ENCODE measurements at places on chromosomes 12 and 14.

DNA sequence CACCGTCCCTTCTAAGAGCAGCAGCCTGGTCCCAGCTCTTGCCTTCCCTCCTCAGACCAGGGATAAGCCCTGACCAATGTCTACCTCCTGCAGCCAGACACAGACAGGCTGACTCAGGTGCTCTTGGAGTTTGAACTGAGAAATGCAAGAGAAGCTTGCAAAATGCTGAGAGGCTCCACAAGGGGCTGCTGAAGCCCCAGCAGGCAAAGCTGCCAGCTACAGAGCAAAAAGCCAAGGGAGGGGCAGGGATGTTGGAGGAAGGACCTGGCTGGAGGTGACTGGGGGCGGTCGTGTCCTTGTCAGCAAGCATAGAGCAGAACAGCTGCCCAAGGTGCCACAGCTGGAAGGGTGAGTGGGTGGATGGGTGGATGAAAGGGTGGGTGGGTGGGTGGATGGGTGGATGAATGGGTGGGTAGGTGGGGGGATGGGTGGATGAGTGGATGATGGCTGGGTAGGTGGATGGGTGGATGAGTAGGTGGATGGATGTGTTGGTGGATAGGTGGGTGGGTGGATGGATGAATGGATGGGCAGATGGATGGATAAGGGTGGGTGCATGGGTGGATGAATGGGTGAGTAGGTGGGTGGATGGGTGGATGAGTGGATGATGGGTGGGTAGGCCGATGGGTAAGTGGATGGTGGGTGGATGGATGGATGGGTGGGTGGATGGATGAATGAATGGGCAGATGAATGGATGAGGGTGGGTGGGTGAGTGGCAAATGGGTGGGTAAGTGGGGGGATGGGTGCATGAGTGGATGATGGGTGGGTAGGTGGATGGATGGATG, 4.0 kb upstream of the INF2 start:
- no peak for DNase-seq

- no peak for DNase-seq
These were observed 536 bp upstream of the SLC35E3 start for GRCh38 chr12:68745376-68745903.

GRCh38 chr14:61472801-61473376, 151.5 kb downstream of the PRKCH start:
- DNase-seq, result no peak

- DNase-seq, result no peak
These were observed 12.4 kb downstream of the MTERF2 start for GRCh38 chr12:106974511-106974910.

- DNase-seq, result no peak
These were observed 59.6 kb upstream of the GALNT9 start for GRCh38 chr12:132389026-132389425.

- no peak for DNase-seq
These were observed 3.5 kb upstream of the KLRK1 start for GRCh38 chr12:10393291-10393690.

DNA sequence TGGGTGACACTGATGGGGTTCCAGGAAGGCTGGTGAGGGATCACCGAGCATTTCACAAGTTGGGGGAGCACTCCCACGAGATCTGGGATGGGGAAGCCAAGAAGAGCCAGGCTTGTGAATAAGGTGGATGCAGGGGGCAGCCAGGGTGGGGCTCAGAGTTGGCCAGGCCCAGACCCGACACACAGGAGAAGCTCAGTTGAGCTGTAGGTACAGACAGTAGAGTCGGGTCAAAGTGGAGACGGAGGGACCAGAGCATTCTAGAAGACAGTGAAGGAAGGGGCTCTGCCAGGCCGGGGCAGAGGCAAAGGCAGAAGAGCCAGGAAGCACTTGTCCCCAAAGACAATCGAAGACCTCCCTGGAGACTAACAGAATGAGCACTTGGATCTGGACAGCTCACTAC, 70.9 kb upstream of the BCL11B start:
- no peak for DNase-seq

- peak; percentile 64 for DNase-seq
These were observed at the start of gene CKAP4 for GRCh38 chr12:106247674-106248311. TSS of gene CKAP4 (minus strand) at chr12:106248020. CDS start at chr12:106247851, 169 bp downstream.
